Daoy (cell line): ENCODE measurements at places on chromosomes 5 and 9.

DNA sequence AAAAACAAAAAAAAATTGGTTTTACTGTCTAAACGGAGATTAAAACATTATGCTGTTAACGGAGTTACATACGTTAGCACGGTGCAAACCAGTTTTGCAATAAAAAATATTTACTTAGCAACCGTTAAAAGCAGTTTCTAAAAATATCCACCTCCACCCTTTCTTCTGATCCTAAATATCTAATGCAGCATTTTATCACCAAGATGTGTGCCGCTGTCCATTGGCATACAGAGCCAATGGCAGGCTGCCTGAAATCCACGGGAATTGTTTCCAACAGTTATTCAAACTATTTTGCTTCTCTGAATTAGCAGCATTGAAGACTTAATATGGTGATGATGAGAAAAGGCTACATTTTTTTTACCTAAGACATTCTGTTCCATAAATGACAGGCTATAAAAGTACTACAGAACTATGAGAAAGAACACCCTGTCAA, 61.6 kb downstream of the CSNK1A1 start:
- no peak for DNase-seq

GRCh38 chr5:132433141-132433540, 57.4 kb downstream of the IRF1 start:
- DNase-seq: no peak

- peak; percentile 98 for DNase-seq
Observed at GRCh38 chr9:113602126-113603047, 138.9 kb downstream of the RGS3 start.

DNA sequence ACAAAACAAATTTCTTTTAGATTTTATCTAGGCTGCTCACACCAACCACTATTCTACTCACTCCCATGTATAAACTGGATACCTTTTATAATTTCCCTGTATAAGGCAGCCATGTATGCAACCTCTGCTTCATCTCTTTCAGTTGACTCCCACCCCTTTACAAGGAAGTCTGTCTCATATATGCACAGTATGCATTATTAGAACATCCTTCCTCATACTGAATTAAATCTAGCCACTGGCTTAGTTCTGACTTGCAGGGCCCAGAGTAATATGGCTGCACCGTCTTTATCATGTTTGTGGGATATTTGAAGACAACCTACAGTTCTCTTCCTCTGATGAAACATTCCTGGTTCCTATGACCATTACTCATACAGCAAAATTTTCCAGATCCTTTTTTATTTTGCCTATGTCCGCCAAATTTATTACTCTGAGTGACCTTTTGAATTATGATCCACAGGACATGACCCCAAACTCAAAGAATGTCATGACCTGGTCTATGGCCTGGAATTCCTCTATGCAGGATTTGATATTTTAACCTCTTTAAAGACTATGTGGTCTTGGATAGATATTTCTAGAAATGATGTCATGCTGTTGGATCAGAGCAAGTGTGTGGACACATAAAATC, 76.6 kb upstream of the ITGA1 start:
- DNase-seq: no peak

- no peak for DNase-seq
Observed at GRCh38 chr5:111132076-111132475, 39.9 kb downstream of the WDR36 start.

DNA sequence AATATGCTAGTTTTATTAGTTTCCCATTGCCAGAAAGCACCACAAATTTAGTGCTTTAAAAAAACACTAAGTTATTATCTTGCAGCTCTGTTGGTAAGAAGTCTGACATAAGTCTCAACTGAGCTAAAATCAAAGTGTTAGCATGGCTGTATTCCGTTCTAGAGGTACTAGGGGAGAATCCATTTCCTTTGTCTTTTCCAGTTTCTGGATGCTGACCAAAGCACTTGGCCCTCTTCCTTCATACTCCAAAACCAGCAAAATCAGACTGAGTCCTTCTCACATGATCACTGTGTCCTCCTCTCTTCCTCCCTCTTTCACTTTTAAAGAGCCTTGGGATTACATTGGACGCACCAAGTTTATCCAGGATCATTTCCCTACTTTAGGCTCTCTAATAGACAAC, 9.5 kb downstream of the CDH18 start:
- no peak for DNase-seq

GRCh38 chr5:135114759-135115158, 80.7 kb upstream of the PITX1 start:
- DNase-seq: no peak

GRCh38 chr9:73780916-73781315, 629.3 kb downstream of the ANXA1 start:
- peak; percentile 77 for DNase-seq

DNA sequence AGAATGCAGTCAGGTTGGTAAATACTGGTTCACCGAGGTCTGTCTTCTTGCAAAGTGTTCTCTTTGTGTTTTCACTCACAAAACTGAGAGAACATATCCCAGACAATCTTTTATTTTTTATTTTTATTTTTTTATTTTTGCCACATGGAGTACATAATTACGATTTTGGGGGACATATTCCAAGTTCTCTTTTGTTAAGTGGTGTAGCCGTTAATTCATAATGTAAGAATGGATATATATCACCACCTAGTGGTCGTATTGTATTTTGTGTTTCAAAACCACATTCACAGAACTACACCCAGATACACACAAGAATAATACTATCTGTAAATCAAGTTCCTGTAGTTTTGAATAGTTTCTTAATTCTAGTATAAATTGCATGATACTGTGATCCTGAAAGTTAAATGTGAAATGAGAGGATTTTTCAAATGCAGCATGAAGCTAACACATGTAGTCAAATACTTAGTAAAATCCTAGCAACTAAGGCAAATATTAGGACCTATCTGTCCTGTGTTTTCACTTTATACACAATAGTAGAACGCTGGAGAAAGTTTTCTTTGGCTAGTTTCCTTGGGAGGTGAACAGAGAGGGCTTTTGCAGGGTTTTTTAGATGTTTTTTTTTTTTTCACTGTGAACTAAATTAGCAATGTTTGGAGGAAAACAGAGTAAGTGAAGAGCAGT, 92.7 kb downstream of the VCAN start:
- peak; percentile 15 for DNase-seq

DNA sequence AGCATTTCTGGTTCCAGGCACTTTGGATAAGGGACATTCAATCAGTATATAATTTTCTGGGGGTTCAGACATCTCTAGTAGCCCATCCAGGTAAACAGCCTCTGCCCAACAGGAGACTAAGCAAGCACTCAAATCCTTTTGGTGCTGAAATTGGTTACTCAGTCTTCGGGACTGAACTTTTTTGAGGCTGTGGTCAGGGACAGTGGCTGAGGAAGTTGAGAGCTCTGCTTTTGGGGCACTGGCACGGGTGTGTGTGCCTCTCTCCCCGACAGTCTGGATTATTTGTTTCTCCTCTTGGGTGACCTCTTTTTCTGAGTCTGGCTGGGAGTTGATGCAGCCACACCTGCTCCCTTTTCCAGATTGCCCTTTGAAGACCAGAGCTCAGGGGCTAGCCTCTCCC, 47.6 kb downstream of the ACER2 start:
- no peak for DNase-seq

- no peak for DNase-seq
Observed at GRCh38 chr9:71136696-71137095, 15.3 kb upstream of the TRPM3 start.

DNA sequence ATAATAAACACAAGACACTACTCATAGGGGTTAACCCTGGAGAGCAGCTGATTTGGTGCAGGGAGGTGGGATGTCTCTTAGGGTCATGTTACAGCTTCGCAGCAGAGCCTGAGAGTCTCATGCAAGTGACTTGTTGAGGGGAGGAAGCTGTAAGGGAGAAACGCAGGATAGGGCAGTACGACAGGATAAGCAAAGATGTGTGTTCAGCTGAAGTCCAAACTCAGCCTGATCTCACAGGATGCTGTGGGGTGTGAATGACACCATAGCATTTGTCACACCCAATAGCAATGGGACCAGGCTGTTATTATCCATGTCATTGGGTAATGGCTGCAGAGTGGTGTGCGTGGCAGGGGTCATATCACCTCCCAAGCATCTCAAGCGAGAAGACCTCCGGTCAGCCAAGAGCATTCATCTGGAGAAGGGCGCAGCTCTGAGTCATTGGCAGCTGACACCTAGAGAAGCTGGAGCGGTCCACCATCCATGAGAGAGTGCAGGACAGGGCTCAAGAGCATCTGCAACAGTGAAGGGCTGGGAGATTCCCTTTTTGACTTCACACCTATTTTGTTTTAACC, 49.2 kb upstream of the RPL26L1 start:
- no peak for DNase-seq

GRCh38 chr9:99682870-99683269, 138.8 kb upstream of the NR4A3 start:
- no peak for DNase-seq
